ENCODE measurements at places on chromosomes 7 and 10. TPM values are rescaled to one million over a fixed set of nuclear protein-coding genes. Genes with fewer than 3 reads are reported as not detected.

GRCh38 chr7:95820778-95821177, 48.4 kb downstream of the DYNC1I1 start:
- DNase-seq = no peak

GRCh38 chr10:33927347-33927746, 592.9 kb upstream of the NRP1 start:
- peak; percentile 20 for DNase-seq

SH2D4B gene
- not detected for polyA plus RNA-seq

KCP gene
- 0.36 TPM for polyA plus RNA-seq

DOCK4 gene
- 5.7 TPM for polyA plus RNA-seq

Measured in right cardiac atrium (tissue), 5 donors.